Stimulated activated CD4-positive, alpha-beta T cell treated with anti-CD3 and anti-CD28 coated beads, TNF-alpha, amount 100 ng/mL, for 4 hours (primary cell): ENCODE measurements at places on chromosomes 4 and X.

DNA sequence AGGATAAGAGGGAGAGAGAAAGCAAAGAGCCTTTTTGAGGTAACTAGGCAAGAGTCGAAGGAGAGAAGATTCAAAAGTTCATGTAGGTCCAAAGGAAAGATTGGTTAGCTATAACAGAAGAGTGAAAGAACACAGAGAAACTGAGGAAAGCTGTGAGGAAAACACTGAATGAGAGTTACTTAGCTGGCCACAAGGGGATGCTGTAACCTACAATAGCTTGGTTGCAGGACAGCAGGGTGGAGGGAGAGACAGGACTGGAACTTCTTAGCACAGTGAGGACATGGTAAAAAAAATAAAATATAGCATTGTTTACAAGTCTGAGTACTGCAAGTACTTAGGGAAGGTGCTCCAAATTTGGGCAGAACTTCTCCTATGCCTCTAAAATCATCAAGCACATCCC lies 48.3 kb downstream of the RAI2 start:
- DNase-seq: no peak

GRCh38 chrX:2262668-2263055 lies 238.1 kb downstream of the DHRSX start:
- no peak for DNase-seq

DNA sequence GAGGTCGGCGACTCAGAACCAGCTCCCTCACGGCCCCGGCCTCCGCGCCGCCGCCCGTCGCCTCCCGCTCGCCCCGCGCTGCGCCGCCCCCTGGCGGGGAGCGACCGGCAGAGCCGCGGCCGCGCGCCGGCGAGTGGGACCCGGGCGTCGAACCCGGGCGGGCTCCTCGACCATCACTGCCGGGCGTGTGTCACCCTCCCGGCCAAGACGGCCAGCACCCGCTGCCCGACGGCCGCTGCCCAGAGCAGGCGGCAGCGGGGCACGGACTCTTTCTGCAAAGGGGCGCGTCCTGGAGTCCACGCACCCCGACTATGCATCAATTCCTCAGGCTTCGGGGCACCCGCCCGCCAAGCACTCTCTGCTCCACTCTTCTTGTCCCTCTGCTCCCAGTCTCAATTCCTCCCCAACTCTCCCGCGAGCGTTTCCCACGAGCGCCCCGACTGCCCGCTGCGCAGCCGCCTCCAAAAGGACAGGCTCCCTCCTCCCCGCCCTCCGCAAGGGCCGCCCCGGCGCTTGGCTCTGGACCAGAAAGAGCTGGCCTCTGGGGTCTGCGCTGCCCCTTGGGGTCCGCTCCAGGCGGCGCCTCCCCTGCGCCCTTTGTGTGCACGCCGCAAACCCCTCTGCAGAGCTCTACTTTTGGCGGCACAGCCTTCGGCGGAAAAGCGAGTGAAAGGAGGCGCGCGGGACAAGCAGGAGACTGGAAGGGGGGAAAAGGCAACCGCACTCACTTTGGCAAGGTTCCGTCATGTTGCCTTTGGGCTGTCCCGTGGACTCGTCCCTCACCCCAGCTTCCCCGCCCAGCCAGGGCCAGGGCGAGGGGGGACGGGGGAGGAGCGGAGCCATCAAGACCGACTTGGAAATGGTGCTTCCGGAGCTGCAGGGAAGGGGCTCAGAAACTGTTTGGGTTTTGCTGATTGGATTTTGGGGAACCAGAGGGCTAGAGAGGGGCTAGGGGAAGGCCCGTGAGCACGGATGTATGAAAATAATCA lies 1.0 kb downstream of the PDE5A start:
- peak; percentile 43 for DNase-seq

- DNase-seq: no peak
Observed at GRCh38 chrX:100417681-100418080, 7.6 kb upstream of the PCDH19 start.

DNA sequence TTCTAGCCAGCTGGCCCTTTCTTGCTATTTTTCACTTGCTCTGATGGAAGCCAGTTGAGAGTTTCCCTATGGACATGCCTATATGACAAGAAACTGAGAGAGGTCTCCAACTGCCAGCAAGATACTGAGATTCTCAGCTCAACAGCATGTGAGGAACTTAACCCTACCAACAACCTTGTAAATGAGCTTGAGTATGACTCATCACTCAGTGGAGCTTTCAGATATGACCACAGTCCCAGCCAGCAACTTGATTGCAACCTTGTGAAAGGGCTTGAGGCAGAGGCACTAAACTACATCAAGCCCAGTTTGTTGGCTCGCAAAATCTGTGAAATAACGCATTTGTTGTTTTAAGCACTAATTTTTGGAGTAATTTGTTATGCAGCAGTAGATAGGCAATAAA lies 175.8 kb downstream of the COMMD8 start:
- DNase-seq: no peak

DNA sequence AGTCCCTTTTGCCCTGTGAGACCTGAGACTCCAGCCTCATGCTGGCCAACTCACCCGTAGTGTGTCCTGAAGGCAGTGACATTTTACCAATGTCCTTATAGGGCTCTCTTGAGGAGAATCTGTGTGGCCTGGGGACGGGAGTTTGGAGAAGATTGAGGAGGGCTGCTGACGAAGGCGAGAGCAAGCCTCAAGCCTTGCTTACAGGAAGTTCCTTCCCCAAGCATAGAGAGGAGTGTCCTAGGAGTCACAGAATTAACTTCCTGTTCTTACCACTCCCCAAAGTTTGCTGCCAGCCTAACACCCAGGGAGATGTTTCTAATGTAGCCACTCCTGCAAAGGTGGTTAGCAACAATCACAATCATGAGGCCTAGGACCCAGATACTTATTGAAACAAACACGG lies at the start of gene NXF3:
TSS of gene NXF3 (minus strand) at position 202 of the 400 bp plus-strand sequence. CDS start at position 82, 120 bp downstream.
- no peak for DNase-seq

- no peak for DNase-seq
Observed at GRCh38 chr4:38872620-38873019, 5.0 kb downstream of the FAM114A1 start.

DNA sequence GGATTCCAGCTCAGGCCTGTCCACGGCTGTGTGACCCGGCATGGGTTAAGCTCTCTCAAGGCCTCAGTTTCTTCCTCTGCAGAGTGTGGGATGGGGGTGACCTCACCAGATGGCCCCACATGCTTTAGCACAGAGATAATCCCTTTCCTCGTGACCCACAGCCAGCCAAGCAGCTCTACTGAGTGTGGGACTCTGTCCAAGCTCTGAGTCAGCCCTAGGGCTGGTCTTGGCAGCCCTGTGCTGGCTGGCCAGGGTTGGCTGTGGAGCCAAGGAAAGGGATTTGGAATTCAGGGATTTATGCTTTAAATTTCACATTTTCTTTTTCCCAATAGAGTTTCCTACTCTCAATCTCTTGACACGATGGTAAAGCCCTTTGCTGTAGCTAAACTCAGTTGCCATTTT lies 19.7 kb upstream of the SPON2 start:
- DNase-seq: no peak

DNA sequence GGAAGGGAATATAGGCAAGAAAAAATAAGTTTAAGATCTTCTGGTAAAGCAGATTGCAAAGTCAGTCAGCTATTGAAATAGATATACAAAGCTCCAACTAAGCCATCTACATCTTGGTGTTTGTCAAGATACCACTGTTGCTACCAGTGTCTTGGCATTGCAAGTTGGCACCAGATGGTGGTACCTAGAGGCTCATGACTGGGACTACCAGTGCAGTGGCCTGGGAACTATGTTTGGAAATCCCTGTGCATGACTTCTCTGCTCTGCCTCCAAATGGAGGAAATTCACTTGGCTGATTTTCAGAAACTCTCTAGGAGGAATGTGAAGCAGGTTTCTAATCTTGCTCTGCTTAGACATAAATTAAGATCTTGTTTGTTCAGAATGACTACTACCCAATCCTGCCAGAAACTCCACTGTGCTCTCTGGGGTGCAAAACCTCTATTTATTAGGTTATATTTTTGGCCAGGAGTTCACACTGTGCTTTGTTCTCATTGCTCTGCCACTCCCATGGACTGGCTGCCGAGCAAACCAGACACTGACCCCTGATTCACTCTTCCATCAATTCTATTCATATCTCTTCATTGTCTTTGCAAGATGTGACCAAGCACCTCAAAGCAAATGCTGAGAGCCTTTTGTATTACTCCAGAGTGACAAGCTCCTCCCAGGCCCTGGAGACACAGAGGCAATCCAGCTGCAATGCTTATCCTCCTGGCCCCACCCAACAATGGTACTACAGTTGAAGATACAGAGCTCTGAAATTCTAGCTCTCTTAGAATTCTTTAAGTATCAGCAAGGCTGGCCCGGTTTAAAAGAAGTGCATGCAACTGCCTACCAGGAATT lies 272.3 kb upstream of the FGF16 start:
- no peak for DNase-seq

- no peak for DNase-seq
Observed at GRCh38 chrX:84907324-84907968, 96.2 kb upstream of the APOOL start.

GRCh38 chr4:106628586-106629267 lies 260.1 kb upstream of the GIMD1 start:
- no peak for DNase-seq

GRCh38 chr4:108774809-108775530 lies 12.1 kb upstream of the ETNPPL start:
- DNase-seq: no peak

DNA sequence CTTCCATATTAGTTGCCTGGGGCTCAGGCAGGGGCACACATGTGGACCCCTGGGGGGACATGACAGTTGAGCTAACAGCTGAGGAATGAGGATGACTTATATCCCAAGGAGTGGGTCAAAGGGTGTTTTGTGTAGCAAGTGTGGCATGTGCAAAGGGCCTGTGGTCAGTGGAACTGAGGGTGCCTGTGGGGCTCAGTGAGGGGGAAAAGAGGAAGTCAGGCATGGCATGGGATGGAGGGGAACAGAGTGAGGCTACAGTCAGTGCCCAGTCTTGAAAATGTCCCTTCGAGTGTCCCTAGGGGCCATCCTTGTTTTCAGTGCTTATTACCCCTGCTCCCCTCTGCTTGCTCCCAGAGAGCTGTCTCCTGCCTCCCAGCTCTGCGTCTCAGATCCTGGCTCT lies 64.3 kb upstream of the CD99 start:
- DNase-seq: no peak

DNA sequence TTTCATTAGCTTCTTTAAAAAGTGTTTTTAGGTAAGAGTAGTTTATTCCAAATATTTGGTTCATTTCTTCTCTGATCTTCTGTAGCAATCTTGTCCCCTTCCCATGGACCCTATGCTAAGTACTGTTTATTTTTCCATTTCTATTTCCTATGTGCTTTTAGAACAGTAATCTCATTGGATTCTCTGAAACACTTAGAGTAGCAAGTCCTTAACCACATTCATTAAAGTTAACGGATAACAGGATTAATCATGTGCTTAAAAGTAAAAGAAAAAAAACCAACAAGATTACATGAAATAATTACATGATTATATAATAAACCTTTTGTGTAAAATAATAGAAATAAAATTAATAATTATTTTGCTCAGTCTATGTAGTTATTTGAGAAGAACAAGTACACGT lies 929.7 kb downstream of the C4orf33 start:
- DNase-seq: no peak

GRCh38 chrX:19225909-19226308 lies 103.6 kb upstream of the ADGRG2 start:
- no peak for DNase-seq

DNA sequence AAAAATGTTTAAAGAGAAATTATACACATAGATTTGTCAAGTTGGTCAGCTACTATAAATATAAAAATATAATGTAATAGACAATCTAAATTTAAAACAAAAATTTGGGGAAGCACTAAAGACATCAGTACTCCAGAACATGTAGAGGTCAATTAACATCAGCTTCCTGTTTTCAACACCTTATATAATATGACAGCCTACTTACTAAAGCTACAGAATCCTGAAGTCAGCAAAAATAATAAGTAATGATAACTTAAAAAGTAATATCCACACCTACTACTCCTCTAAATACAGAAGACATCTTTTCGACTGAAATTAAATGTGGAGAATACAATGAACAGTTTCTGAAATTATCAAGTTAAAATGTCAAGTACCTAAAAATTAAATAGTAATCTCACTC lies 118.6 kb downstream of the LRBA start:
- no peak for DNase-seq

DNA sequence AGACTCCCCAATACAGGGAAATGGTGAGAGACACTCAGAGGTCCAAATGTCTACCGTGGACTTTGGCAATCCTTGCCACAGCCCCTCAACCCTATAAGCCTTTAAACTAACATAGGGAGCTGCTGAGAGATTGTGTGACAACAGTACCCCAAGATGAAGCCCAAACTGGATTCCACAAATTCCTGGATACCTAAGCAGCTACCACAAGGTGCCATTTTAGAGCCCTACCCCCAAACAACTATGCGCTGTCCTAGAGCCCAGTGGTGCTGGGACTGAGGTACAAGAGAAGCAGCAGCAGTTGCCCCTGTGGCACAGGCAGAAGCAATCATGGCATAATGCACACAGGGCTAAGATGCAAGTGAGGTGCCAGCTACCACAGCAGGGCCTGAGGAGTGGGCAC lies 2.7 kb upstream of the TMPRSS11F start:
- DNase-seq: no peak

DNA sequence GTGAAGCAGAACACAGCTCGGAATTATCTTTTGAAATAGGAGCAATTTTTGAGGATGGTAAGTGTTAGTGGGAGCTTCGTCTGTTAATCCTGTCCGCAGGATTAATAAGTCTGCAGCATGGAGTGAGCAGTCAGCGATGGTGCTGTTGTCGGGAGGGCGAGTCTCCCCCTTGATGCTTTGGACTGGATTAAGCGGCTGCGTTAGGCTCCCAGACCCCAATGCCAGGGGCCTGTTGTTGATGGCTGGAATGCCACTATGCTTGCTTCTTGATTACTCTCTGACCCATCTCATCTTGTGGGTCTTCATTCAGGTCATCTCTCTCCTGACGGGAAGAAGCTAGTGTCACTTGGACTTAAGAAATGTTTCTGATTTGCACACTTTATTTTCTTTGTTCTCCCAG lies 332.6 kb downstream of the ARHGAP10 start:
- no peak for DNase-seq

DNA sequence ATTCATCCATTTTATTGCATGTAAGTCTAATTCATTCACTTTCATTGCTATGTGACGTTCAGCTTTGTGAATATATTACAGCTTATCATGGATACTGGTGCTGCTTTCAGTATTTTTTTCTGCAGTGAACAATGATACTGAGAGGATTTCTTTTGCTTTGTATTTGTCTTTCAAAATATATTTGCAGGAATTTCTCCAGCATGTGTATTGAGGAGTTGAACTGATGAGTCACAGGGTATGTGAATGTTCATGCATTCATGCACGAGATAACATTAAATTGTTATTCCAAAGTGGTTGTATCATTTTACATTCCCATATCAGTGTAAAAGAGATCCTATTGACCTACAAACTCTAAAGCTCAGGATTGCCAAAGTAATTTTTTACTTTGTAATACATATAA lies 283.8 kb upstream of the ARSJ start:
- DNase-seq: no peak

- no peak for DNase-seq
Observed at GRCh38 chr4:150133605-150134004, 55.4 kb downstream of the DCLK2 start.

GRCh38 chrX:124476562-124476961 lies 130.2 kb downstream of the SH2D1A start:
- DNase-seq: no peak

DNA sequence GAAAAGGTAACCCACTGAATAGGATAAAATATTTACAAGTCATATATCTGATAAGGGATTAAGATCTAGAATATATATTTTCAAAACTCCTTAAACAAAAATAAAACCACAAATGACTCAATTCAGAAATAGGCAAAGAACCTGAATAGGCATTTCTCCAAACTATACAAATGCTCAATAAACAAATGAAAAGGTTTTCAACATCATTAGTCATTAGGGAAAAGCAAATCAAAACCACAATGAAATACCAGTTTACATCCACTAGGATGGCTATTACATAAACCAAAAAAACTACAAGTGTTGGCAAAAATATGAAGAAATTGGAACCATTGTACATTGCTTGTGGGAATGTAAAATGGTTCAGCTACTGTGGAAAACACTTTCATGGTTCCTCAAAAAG lies 167.0 kb upstream of the GALNT7 start:
- DNase-seq: no peak
